CD4-positive, CD25-positive, alpha-beta regulatory T cell (primary cell): ENCODE measurements at places on chromosomes 6 and 20. TPM values are rescaled to one million over a fixed set of nuclear protein-coding genes. Genes with fewer than 3 reads are reported as not detected.

DNA sequence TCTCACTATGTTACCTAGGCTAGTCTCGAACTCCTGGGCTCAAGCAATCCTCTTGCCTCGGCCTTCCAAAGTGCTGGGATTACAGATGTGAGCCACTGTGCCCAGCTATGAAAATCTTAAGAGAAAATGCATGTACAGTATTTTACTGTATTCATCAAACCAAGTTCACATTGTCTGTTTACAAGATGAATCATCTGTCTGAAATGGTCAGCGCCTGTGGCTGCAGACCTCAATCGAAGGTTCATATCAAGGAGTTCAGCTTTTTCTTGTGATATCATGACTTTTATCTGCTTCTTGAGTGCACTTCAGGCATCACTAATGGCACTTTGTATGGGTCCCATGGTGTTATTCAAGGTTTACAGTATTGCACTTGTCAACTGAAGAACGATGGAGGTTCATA, 155.1 kb downstream of the SLC16A10 start:
- H3K27ac ChIP-seq, result no peak overlapping the region
- H3K27me3 ChIP-seq, result no peaks in the 10 kb centered on the region
- no peak for DNase-seq
- H3K36me3 ChIP-seq, result no peaks in the 10 kb centered on the region
- H3K4me3 ChIP-seq, result no peak overlapping the region

- H3K36me3 ChIP-seq, result no peaks in the 10 kb centered on the region
- DNase-seq, result no peak
- H3K4me1 ChIP-seq, result no peaks in the 10 kb centered on the region
- H3K4me3 ChIP-seq, result no peak overlapping the region
- no peaks in the 10 kb centered on the region for H3K27me3 ChIP-seq
Measured at GRCh38 chr20:24332956-24333355, 136.5 kb upstream of the SYNDIG1 start.

The TGM6 gene
- not detected for polyA plus RNA-seq

DNA sequence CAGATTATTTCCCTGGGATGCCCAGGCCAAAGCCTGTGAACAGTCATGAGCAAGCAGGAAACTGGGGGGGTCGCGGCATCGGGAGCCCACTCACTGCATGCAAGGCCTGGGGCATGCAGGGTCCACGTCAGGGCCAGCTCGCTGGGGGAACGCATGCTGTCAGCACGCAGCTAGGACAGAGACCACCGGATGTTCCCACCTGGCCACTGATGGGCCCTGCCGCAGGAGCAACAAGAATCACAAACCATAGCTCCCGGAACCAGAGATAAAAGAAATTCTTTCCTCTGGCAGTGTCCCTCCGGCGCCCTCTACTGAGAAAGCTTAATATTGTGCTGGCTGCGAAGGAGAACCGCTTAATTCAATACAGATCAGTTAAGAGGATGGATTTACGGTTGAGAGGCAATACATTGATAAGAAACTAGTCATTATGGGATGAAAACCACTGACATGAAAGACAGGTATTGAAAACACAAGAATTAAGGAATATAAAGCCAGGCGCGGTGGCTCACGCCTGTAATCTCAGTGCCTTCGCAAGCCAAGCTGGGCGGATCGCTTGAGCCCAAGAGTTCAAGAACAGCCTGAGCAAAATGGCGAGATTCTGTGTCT, 32.6 kb downstream of the C6orf15 start:
- peak overlapping the region; percentile 10 for H3K4me3 ChIP-seq
- no peaks in the 10 kb centered on the region for H3K27me3 ChIP-seq
- DNase-seq, result peak; percentile 69
- H3K36me3 ChIP-seq, result no peaks in the 10 kb centered on the region

The MUC21 gene
- polyA plus RNA-seq, result not detected

DNA sequence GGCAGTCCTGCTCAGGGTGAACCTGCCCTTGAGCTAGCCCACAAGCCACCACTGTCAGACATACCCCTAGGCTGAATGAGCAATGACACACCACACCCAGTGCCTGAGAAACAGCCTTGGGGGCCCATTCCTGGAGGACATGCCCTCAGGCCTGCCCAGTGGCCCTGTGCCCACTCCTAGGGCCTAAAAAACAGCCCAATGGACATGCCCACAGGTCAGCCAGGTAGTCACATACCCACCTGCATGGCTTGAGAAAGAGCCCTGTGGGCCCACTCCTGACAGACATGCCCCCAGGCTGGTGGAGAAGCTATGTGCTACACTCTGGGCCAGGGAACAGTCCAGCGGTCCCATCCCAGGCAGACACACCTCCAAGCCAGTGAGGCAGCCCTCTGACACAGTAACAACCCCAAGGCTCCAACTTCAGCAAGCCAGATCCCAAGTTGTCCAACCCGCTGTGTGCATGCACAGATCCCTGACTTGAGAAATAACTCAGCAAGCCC, 491.1 kb downstream of the KIF16B start:
- H3K36me3 ChIP-seq, result no peaks in the 10 kb centered on the region
- H3K4me1 ChIP-seq, result no peaks in the 10 kb centered on the region
- H3K27ac ChIP-seq, result no peak overlapping the region
